Activated CD8-positive, alpha-beta memory T cell treated with anti-CD3 and anti-CD28 coated beads for 1 hour (primary cell): ENCODE measurements at places on chromosomes 12 and 14.
A peak's percentile ranks its signal among the peaks of the same experiment; 100 is the strongest.

DNA sequence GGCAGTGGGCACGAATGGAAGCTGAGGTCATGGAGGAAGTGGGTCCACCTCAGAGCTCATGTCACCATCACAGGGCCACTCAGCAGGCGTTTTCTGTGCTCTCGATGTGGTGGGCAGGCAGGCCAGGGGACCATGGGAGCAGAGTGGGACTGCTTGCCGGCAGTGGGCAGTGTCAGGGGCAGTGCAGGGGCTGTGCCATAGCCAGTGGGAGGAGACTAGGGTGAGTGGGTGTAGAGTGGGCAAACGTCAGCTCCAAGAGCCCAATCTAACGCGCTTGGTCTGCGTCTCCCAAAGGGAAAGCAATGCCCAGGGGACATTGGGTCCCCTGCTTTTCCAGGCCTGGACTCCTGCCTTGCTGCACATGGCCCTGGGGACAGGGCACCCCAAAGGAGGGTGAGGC, 58.3 kb downstream of the SLC6A12 start:
- no peak for DNase-seq

- no peak for DNase-seq
Measured at GRCh38 chr14:55372825-55373224, 38.8 kb downstream of the ATG14 start.

- peak; percentile 5 for DNase-seq
Measured at GRCh38 chr14:53151523-53152183, 1.5 kb downstream of the DDHD1 start.

DNA sequence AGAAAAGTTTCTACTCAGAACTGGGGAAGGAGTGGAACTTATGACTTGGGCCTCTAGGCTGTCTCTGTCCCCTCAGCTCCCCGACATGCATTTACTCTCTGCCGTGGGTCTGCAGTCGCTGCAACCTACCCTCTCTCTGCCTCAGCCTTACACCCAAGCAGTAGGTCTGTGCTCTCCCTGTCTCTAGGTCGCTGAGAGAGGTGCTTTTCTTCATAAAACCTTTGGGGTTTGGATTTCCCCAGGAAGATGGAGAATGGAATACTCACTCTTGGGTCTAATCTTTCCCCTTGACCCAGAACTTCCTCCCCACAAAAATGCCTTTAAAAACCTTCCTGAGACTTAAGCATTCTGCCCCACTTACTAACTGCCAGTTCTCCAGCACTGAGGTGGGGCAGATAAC, 12.9 kb downstream of the GPR84 start:
- DNase-seq, result no peak

GRCh38 chr12:103933237-103933636, 3.0 kb downstream of the HSP90B1 start:
- no peak for DNase-seq

- no peak for DNase-seq
Measured at GRCh38 chr12:120939523-120939922, 35.4 kb upstream of the SPPL3 start.

- no peak for DNase-seq
Measured at GRCh38 chr14:75479770-75480600, 42.3 kb upstream of the BATF start.

GRCh38 chr14:92587700-92588085, 74.1 kb downstream of the RIN3 start:
- no peak for DNase-seq

GRCh38 chr12:93994721-93995120, 153.7 kb upstream of the PLXNC1 start:
- no peak for DNase-seq
